ENCODE measurements at places on chromosomes 16 and 17.

GRCh38 chr16:85935391-85935973 lies 36.5 kb downstream of the IRF8 start:
- DNase-seq: no peak

DNA sequence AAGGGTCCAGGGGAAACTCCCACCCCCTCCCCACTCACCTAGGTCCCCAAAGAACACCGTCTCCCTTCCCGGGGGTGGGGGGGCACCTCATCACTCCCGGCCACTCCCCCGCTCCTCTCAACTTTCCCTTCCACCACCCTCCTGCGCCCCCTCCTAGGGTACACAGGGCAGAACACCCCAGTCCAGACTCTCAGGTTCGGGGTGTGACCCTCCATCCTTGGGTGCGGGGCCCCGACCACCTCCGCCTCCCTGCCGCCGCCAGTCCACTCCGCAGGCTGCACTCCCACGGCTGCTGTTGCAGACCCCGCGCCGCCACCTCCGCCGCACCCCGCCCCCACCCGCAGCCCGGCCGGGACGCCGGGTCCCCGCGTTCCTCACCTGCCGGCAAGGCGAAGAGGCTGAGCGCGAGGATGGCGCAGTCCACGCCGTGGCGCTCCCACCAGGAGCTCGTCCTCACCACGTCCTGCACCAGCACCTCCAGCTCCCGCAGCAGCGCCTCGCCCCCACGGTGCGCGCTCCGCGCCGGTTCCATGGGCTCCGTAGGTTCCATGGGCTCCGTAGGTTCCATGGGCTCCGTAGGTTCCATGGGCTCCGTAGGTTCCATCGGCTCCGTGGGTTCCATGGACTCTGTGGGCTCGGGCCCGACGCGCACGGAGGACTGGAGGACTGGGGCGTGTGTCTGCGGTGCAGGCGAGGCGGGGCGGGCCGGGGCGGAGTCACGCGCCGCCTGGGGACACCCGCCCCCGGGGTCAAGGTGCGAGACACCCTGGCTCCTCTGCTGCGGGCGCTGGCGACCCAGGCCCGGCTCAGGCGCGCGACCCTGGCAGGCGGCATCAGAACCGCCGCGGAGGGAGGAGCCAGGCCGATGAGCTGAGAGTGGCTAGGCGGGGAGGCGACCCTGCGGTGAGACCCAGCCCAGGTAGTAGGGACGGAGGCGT lies at the start of gene FADS6:
Gene FADS6, minus strand, starts transcription at position 660 of the 938 bp plus-strand sequence. Its CDS starts 38 bp downstream, at position 622.
- DNase-seq: no peak

GRCh38 chr17:42386777-42387657 lies 1.2 kb downstream of the STAT3 start:
- no peak for DNase-seq

DNA sequence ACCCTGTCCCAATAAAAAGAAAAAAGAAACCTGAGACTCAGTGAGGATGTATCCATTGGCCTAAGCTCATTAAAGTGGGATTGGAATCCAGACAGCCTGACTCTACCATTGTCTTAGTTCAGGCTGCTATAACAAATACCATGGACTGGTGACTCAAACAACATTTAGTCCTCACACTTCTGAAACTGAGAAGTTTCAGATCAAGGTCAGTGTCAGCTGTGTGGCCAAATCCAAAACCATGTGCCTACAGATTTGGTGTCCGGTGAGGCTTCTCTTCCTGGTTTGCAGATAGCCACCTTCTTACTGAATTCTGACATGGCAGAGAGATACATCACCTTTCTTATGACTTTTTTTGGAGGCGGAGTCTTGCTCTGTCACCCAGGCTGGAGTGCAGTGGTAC lies 53.3 kb upstream of the KDM8 start:
- peak; percentile 20 for DNase-seq

DNA sequence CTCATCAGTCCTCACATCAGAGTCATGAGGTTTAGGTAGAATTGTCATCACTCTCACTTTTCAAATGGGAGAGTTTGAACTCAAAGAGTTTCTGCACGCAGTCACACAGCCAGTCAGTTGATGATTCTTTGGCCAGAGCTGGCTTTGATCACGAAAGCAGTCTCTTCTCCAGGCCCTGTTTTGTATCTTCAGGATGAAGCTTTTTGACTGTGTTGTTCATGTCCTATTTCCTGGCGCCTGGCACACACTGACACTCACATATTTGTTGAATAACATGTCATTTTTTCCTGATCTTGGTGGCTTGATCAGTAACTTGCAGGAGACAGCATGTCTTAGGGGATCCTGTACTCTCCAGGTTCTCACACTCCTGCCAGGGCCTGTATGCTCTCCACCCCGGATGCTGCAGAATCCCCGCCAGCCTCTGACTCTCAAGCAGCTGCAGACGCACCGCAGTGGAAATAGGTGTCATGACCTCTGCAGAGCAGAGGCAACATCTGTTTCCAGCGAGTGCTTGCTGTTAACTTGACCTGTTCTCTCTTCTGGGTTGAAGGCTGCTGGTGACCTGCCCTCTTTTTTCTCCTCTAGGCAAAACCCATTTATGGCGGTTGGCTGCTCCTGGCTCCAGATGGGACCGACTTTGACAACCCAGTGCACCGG lies 33.0 kb downstream of the MPRIP start:
- no peak for DNase-seq

DNA sequence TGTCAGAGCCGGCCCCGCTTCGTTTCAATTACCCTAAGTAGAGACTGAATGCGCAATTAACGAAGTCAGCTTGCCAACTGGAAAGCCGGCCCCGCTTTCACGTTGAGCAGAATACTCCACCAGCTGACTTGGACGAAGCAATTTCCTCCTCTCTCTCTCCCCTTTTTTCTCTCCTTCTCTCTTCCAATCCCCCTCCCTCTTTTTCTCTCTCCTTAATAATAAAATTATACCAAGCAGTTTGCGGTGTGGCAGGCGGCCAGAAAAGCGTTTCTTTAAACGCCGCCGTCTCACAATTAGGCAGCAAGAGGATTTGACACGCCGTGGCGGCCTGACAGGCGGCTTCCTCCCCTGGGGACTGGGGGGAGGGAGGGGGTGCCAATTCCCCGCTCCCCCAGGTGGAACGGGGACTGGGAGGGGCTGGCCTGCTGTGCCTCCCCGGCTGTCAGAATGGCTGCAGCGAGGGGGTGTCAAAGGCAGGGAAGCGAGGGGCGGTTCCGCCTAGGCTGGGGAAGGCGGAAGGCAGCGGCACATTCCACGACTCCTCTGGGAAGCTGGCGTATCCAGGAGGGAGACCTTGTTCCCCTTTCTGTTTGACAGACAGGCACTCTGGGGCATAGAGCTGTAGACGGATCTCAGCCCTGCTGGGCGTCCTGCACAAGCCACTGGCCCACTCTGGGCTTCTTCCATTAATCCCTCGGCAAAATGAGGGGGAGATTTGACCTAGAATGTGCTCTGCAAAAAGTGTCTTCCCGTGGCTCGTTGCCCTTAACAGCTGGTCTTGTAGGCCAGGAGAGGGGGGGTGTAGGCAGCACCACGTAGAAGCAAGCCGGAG lies 52.7 kb downstream of the SREBF1 start:
- DNase-seq: no peak

DNA sequence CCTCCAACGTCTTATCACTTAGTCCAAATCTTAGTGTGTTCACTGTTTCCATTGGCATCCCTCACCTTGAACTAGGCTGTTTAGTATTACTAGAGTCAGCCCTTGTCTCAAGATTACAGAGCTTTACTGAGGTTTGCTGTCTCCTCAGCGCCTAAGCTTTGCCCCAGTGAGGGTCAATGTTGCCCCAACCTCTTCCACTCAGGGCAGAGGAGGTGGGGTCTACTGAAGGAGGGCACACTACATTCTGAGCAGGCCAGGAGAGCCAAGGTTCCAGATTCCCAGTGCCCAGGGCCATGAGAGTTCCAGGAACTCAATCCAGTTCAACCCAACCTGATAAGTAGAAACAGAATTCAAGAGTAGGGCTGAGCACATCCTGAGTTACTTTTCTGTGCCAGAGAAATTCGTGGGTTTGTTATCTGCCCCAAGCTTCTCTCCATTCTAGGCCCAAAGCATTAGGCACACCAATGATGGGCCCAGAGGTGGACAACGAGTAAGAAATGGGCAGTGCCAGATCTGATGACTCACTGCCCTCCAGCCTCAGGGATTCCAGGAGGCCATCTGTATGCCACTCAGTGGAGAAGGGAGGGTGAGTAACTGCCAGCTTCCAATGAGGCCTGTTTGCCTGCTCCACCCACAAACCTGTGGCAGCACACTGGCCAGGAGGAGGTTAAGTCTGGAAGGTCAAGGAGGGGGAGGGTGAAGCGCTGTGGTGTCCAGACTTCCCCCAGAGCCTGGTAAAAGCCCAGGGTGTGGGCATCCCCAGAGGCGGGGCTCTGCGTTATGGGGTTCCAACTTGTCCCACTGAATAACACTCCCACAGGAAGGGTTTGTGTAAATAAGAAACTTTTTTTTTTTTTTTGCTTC lies 8.2 kb downstream of the TUBG2 start:
- DNase-seq: no peak

DNA sequence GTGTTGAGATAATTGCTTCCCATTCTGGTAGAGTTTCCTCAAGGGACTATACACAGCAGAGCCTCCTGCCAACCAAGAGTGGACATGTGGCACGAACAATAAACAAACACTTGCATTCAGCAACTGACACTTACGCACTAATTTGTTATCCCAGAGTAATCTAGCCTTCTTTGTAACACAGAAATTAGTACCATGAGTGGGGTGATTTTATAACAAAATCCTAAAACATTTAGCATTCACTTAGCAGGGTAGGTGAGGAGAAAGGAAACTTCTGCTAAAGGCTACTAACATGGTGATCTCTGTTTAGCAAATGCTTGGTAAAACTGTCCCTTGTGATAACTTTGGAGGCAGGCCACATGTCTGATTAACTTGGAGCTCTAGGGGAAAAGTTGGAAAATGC lies 325.2 kb downstream of the HS3ST4 start:
- DNase-seq: no peak

DNA sequence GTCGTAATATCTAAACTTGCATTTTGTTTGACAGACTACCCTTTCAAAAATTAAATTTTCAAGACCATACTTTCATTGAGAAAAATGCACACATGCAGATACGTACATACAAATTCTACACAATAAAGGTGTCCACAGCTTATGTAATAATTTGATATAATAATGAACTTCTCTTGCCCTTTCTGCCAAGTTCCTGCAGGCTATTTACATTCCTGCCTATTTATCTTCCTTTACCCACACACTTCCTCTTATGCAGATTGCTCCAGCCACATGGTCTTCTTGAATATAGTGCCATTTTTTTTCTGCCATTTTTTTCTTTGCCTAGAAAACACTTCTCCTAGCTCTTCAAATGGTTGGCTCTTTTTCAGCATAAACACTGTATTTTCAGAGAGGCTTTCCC lies 826.9 kb upstream of the CDH8 start:
- no peak for DNase-seq

DNA sequence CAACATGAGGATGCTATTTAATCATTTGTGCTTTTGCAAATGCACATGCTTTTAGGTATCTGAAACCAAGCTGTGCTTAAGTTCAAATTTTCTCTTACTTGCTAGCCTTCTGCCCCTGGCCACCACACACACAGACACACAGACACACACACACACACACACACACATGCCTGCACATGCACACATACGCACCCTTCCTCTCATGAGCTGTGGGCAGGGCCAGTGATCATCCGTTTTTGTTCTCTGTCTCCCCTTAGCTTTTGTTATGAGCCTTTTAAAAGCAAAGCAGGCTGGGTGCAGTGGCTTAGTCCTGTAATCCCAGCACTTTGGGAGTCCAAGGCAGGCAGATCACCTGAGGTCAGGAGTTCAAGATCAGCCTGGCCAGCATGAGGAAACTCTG lies 34.2 kb downstream of the CD300LF start:
- no peak for DNase-seq

- DNase-seq: no peak
These were observed 22.5 kb upstream of the MEAK7 start for GRCh38 chr16:84526794-84527531.

DNA sequence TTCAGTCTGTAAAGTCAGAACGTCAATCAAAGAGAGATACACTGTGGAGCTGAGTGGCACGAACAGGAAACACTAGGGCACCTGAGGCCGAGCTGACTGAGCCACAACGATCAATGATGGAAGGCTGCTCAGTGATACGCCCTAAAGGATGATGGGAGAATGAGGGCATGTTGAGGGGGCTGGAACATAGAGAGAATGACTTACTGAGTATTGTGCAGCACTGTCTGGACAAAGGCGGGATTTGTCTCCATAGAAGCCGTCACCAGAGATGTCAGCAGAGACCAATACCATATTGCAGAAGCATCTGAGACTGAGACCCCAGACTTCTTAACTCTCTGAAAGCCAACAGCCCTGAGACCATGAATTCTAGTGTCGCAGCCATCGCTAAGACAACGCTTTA lies 33.4 kb downstream of the ZZEF1 start:
- DNase-seq: no peak

GRCh38 chr17:35423761-35424160 lies 8.5 kb downstream of the SLFN12 start:
- no peak for DNase-seq

DNA sequence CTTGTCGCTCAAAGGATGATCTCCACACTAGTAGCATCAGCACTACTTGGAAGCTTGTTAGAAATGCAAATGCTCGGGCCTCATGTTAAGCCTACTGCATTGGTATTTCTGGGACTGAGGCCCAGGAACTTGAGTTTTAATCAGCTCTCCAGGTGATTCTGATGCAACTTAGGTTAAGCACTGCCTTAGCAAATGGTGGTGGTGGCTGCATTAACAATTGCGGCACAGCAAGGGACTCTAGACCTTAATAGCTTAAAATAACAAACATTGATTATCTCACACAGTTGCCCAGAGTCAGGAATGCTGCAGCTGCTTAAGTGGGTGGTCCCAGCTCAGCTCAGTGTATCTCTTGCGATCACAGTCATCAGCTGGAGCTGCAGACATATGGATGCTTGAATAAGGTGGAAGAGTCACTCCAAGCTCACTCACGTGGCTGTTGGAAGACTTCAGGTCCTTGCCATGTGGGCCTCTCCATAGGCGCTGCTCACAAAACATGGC lies 25.8 kb downstream of the HS3ST3A1 start:
- DNase-seq: no peak

- DNase-seq: no peak
These were observed 16.2 kb upstream of the CD300E start for GRCh38 chr17:74639704-74640151.

GRCh38 chr17:30933966-30934365 lies 12.2 kb downstream of the ADAP2 start:
- no peak for DNase-seq

GRCh38 chr17:34076743-34077631 lies 178.1 kb upstream of the CCL2 start:
- no peak for DNase-seq
